NCI-H1092 treated with DMSO at 0.1 percent for 48 hours (cell line): ENCODE measurements at places on chromosomes 16 and 17.

DNA sequence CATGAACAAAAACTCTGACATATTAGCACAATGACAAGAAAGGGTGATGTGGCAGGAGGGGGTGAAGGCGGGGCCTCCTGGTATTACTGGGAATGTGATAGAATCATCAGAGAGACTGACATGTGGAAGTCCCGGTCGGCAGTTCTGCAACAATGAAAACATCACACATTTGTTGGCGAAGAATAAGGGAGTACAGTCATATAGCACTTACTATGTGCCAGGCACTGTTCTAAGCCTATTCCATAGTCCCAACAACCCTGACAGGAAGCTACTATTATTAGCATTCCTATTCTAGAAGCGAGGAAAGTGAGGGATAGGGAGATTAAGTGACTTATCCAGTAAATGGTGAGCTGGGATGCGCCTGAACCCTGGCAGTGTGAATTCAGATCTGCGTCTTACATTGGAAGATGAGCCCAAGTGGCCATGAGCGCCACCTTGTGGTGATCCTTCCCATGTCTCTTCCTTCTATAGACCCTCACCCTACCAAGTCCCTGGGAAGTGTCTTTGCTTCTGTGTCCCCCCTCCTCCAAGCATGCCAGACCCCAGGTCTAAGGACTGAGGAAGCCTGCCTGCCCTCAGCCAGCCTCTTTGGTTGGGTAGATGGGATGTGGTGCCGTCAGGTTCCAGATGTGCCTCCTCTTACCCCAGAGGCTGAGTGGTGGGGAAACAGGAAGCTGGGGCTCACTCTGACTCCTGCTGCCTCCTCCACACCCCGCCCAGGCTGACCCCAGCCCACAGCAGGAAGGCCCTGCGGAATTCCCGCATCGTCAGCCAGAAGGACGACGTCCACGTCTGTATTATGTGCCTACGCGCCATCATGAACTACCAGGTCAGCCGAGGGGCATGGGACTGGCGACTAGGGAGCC, 14.0 kb downstream of the FMNL1 start:
- DNase-seq = peak; percentile 60

GRCh38 chr17:1759529-1759928, 2.3 kb upstream of the SERPINF1 start:
- DNase-seq = no peak

GRCh38 chr17:32936894-32937500, 9.0 kb downstream of the TMEM98 start:
- DNase-seq = peak; percentile 31

- peak; percentile 98 for DNase-seq
These were observed at the start of gene UTP18 for GRCh38 chr17:51260237-51261023. Gene UTP18 (plus strand): TSS chr17:51260546. CDS start chr17:51260585, 39 bp downstream.

DNA sequence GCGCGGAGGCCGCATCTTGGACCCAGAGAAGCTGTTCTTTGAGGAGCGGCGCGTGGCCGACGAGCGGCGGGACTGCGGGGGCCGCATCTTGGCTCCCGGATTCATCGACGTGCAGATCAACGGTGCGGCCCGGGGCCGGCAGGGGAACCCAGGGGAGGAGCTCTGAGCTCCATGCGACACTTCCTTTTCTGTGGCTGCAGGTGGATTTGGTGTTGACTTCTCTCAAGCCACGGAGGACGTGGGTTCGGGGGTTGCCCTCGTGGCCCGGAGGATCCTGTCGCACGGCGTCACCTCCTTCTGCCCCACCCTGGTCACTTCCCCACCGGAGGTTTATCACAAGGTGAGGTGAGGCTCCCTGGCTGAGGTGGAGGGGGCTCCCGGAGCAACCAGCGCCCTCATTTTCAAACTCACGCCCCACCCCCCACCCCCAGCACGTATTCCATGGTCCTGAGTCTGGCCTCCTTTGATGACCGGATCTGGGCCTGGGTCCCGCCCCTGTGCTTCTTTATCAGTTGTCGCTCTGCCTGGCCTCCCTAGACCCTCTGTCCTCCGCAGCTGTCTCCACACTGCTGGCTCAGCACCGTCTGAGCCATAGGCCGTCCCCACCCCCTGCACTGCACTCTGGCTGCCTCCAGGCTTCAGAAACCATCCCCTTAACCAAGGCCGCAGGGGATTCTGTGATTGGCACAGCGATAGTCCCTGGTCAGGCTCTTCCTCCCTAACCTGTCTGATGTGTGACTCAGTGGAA, 787 bp downstream of the AMDHD2 start:
- no peak for DNase-seq

DNA sequence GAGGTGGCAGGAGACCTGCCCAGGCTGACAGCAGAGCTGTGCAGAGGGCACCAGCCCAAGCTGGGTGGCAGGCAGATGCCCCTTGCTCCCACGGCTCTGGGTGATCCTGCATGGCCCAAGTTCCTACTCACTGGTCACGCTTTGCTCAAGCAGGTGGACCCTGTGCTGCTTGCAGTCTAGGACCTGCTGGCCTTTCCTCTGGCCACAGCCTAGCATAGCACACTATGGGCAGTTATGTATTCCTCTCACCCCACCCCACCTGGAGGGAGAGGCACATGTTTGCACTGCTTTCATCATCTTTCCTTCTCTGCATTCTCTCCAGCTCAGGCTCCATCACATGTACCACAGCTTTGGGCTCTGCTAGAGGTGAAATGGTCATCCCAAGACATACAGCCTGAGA, 19.6 kb upstream of the SREBF1 start:
- no peak for DNase-seq

DNA sequence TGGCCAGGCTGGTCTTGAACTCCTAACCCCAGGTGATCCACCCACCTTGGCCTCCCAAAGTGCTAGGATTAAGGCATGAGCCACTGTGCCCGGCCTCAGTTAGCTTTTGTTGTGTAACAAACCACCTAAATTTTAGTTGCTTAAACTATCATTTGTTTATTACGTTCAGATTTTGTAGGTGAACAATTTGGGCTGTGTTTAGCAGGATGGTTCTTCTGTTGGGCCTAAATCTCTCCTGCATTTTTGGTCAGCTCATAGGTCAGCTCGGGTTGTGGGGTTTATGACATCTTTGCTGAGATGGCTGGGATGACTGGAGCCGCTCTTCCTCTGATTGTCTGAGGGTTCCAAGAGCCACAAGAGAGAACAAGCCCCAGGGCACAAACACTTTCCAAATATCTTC, 21.1 kb upstream of the NLRP1 start:
- no peak for DNase-seq

DNA sequence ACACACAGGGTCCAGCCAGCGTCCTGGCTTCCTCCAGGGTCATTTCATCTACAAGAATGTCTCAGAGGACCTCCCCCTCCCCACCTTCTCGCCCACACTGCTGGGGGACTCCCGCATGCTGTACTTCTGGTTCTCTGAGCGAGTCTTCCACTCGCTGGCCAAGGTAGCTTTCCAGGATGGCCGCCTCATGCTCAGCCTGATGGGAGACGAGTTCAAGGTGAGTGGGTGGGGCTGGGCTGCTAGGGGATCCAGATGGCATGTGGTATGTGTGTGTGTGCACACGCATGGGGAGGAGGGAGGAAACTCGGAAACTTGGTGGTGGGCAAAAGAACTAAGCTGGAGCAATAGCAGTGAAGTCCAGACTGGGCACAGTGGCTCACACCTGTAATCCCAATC, 11.5 kb downstream of the CETP start:
- no peak for DNase-seq

DNA sequence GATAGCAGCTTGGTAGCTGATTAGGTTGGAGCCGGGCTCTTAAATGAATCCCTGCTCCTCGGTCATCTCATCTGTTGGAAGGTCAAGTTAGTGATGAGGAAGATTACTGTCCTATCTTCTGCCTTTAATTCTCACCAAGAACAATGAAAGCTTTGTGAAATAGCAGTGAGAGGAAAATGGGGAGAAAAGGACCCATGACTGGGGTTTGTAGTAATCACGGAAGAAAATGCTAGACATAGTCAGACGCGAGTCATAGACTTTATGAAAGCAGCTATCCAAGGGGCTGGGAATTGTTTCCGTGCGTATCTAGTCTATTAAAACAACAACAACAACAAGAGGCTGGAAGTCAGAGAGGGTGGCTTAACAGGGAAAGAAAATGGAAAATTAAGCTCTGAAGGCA, 18.3 kb downstream of the PIK3R5 start:
- DNase-seq = no peak

DNA sequence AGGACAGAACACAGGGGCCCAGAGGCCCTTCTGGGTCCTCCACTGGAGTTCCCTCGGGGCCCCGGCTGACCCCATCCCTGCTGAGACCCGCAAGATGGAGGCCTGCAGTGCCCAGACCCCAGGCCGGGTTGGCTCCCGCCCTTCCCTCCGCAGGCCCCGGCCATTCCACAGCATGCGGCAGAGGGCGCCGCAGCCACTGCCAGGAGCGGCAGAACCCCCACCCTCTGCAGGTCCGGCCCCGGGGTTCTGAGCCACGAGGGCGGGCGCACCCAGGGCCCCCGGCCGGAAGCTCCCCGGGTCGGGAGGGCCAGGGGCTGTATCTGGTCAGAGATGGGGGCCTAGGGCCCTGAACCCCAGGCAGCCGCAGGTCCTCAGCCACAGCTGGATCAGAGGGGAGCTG, 2.4 kb upstream of the PERCC1 start:
- DNase-seq = no peak

- peak; percentile 35 for DNase-seq
These were observed 1.4 kb downstream of the CENPX start for GRCh38 chr17:82021107-82021899.

GRCh38 chr17:44307387-44308186, 814 bp upstream of the RUNDC3A start:
- DNase-seq = peak; percentile 60

DNA sequence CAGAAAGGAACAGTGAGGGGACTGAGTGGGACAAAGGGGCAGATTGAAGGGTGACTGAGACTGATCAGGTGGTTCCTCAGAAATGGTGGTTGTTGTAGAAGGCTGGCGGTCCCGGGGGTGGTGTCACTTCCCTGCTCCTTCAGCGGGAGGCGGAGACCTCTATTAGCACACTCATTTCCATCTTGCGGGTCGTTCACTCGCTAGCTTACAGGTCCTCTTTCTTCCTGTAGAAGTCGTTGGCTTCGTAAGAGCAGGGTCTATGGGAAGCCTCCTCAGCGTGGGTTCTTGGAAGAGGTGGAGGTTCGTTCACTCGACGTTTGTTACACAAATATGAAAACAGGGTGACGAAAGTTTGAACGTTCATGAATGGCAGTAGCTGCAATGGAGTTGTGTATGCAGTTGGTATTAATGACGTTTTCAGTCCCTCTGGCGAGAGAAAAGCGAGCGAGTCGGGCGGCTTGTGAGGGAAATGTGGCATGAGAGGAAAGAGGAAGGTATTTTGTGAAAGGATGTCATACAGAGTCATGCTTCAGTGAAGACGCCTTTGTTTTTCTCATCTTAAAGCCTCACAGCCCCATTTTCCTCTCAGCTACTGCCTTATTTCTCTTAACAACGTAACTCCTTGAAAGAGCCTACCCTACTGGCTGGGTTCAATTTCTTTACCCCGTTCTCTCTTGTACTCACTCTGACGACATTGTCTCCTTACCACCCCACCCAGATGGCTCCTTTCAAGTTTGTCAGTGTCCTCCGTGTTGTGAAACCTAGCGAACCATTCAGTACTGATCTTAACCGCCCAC, 667 bp downstream of the EFCAB13 start:
- peak; percentile 60 for DNase-seq

DNA sequence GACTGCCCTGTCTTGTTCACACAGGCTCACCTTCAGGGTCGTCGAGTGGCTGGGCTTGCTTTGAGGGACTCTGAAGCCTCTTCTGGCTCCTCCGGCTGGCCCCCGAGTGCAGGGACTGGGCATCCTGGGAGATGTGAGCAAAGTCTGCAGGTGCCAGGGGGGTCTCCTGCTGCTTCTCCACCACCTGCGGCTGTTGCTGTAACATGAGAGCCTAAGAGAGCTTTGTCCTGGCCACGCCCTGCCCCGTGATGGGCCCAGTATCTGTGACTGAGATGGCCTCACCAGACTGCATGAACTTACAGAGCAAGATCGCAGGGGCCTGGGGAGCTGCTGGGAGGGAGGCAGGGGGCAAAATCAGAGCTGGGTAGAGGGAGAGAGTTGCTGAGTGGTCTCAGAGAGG, 12.5 kb downstream of the ERN2 start:
- DNase-seq = peak; percentile 9

GRCh38 chr17:38559051-38559879, 46.5 kb downstream of the SRCIN1 start:
- DNase-seq = peak; percentile 67

DNA sequence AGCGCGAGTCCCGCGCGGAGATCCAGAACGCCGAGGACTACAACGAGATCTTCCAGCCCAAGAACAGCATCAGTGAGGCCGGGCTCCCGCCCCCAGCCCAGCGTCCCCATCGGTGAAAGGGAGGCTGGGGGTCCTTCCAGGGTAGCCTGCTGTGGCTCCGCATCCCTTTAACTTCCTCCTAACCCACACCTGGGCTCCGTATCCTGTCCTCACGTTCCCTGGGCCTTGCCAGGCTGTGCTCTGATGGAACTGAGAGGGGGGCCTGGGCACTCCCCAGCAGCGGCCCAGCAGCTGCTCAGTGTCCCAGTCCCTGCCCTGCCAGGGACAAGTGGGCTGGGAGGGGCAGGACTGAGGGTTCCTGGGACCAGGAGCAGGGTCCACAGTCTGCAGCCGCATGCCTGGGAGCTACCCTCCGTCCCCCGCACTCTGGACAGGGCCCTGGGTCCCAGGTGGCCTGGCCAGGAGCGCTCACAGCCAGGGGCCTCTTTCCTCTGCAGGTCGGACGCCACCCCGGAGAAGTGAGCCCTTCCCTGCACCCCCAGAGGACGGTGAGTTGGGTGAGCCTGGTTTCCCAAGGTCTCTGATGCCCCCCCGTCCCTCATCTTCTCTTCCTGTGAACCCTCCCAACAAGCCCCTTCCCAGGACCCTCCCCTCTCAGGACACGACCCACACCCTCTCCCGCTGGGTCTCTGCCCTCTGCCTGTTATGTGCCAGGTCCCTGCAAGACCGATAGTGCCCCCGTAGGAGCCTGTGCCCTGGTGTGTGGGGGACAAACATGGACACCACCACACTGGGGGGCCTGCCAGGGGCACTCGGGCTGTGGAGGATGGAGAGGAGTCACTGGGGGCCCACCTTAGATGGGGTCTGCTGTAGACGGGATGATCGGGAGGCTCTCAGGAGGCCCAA, 18.1 kb downstream of the KATNB1 start:
- DNase-seq = no peak

DNA sequence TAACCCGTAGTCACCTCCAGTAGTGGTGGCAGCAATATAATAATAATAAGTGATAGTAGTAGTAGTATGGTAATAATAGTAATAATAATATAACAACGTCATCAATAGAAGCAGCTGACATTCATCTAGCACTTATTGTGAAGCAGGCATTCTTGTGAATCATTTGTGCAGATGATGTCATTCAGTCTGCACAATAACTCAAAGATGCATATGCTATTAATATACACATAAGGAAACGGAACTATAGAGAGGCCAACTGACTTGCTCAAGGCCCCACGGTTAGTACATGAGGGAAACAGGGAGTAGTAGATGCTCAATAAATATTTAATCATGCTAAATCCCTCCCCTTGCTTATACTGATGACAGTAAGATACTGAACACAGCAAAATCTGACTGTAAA, 35.4 kb upstream of the GAN start:
- no peak for DNase-seq
